Activated T-helper 1 cell treated with anti-CD3 and anti-CD28 coated beads, Interleukin-2, amount 50 U/mL, for 16 hours (primary cell): ENCODE measurements at places on chromosomes 1 and 21.

- DNase-seq = no peak
Measured at GRCh38 chr1:177566495-177566894, 395.7 kb downstream of the BRINP2 start.

- DNase-seq = no peak
Measured at GRCh38 chr1:20168564-20169491, 17.1 kb upstream of the UBXN10 start.

- peak; percentile 72 for DNase-seq
Measured at GRCh38 chr1:91021686-91022517, at the start of gene ZNF644. Gene ZNF644, minus strand, starts transcription at chr1:91022035. Its CDS starts 39,682 bp downstream, at chr1:90982353.

- DNase-seq = no peak
Measured at GRCh38 chr21:31258073-31258472, 86.0 kb downstream of the TIAM1 start.

- no peak for DNase-seq
Measured at GRCh38 chr21:36092681-36093080, 22.9 kb downstream of the CBR1 start.

DNA sequence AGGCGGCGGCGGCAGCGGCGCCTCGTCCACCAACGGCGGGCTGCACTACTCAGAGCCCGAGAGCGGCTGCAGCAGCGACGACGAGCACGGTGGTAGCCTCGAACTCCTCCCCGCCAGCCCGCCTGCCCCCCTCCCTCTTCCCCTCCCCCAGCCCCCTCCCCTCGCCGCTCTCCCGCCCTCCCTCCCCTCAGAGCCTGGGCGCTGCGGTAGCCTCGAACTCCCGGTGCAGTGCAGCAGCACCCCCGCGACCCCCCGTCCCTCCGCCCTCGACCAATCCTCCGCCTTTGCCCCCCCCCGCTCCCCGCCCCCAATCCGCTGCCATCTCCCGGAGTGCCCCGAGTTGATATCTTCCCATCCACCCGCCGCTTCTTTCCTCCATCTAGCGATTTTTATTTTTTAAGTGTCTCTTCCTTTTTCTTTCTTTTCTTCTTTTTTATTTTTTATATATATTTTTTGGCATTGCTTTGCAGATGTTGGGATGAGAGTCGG, 516 bp downstream of the RCOR3 start:
- DNase-seq = no peak

GRCh38 chr21:43904331-43904781, 39.3 kb downstream of the AGPAT3 start:
- no peak for DNase-seq

DNA sequence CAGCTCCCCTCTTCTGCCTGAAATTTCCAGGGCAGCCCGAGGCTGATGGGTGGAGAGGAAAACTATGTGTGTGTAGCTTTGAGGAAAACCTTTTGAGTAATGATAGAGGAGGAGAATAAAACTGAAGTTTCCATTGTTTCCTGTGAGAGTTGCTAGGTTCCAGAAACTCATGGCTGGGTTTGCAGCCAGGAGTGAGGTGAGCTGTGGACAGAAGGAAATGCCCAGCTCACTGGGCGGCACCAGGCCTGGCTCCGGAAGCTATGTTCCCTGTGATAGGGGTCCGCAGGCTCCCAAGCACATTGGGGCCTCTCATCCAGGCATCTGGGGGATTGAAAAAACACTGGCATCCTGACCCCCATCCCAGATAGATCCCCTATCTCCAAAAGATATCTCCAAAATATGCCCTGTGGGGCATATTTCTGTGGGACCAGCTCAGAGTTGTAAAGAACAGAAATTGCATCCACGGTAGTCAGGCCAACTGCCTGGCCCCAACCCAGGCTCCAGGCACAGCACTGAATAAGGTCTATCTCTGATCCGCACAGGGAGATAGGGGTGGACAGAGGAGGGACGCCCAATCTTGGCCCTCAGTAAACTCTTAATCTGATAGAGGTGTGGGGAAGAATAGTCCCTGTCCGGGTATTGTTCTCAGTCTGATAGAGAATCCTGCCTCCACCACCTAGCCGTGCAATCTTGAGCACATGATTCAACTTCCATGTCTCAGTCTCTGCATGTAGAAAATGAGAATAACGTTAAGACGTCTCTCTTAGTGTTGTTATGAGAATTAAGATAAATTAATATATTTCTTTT, 1.8 kb upstream of the HSPG2 start:
- DNase-seq = no peak

DNA sequence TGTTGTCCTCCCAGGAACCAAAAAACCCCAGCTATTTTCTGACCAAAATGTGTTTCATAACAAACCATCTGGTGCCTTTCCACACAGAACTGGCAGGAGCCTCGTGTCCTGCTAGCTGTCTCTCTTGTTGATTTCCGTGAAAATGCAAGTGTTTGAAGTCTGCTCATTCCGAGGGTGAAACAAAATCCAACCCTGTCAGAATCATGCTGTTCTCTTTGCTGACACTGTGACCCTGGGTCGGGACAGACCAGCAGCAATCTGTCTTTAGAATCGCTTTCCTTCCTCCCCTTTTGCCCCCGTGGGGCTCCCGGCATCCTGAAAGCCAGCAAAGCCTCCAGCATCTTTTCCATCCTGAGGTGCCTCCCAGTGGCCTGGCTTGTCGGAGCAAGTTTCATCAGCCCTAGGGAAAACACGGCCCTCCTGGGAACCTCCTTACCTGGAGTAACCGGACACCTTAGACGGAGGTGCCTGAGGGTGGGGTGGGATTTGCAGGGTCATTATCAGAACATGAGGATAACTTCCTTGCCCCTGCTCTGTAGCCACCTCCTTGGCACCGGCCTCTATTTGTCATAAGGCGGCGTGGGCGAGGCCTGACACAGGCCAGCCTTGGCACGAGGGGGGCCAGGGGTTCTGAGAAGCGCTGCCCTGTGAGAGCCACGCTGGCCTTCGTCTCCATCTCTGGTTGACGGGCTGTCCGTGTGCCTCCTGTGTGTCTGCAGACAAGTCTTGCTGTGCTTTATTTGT, 24.9 kb downstream of the LDLRAP1 start:
- no peak for DNase-seq

- no peak for DNase-seq
Measured at GRCh38 chr1:91844862-91845528, 41.0 kb downstream of the TGFBR3 start.

DNA sequence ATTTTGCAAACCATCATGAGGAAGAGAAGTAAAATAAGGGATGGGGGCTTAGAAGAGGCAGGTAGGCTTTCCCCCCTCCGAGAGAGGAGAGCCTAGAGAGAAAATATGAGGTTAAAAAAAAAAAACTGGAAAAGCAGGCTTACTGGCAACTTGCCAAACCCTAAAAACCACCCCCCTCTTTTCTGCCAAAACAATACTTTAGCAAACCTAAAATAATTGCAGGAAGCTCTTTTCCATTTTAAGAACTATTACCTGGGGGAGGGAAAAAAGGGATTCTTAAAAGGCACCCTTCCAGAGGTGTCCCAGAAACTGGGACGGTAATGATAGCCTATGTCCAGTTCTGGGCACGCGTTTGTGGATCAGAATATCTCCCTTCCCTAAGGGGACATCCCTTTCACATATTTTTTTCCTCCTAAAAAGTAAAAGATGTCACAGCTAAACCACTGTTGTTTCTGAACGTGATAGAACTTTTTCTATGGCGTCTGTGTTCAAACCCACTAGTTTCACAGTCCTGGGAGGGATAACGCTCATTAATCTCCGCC, 1.1 kb upstream of the NFIA start:
- no peak for DNase-seq

DNA sequence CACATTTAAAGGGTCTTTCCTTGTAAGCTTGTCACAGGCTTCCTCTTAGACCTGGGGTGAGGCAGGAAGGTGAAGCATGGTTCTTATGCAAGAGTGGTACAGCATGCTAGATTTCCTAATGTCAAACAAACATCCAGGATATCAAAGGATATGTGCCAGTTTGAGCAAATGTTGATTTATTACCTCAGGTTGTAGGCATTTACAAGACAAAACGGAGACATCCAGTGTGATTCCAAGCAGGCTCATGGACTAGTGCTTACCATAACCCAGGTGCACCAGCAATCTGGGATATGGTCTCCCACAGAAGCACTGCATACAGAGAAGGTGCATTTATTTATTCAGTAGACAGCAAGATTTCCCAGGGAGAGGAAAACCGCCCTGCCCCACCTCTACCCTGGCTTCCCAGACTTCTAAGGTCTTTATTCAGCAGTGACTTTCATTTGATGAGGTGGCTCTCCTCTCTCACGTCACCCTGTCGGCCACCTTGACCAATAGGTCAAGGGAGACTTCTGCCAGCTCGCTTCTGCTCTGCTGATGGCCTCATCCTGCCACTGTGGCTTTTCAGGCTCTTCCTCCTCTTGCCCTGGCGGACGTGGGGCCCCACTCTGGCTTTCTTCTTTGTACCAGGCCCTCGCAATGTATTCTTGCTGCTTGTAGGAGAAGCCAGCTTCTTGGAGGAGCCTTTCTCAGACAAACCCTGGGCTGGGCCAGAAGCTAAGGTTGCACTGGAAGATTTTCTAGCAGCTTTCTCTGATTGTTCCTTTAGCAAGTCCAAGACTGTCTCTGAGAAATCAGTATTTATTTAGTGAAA, 25.6 kb downstream of the HHIPL2 start:
- no peak for DNase-seq

- DNase-seq = no peak
Measured at GRCh38 chr1:183195142-183195574, 9.1 kb downstream of the LAMC2 start.

- no peak for DNase-seq
Measured at GRCh38 chr1:161933592-161934588, 89.8 kb downstream of the OLFML2B start.

DNA sequence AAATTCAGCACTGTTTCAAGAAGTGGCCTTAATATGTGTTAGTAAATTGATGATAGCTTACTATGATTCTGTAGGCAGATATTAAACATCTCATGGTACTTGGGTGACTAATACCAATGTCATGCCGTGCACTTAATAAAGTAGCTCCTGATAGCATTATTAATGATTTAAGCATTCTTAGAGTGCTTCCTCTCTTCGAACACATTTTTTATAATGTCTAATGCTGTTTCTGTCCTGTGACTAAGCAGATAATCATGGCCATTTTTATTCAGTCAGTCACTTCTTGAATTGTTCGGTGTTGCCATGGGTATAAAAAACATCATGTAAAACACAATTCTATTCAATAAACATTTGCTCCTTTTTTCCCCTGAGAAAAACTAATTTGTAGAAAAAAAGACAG, 804.6 kb upstream of the ADGRL4 start:
- no peak for DNase-seq

GRCh38 chr1:157965584-157965983, 27.9 kb upstream of the KIRREL1 start:
- no peak for DNase-seq

GRCh38 chr1:226129230-226129629, 57.3 kb downstream of the ACBD3 start:
- DNase-seq = no peak

DNA sequence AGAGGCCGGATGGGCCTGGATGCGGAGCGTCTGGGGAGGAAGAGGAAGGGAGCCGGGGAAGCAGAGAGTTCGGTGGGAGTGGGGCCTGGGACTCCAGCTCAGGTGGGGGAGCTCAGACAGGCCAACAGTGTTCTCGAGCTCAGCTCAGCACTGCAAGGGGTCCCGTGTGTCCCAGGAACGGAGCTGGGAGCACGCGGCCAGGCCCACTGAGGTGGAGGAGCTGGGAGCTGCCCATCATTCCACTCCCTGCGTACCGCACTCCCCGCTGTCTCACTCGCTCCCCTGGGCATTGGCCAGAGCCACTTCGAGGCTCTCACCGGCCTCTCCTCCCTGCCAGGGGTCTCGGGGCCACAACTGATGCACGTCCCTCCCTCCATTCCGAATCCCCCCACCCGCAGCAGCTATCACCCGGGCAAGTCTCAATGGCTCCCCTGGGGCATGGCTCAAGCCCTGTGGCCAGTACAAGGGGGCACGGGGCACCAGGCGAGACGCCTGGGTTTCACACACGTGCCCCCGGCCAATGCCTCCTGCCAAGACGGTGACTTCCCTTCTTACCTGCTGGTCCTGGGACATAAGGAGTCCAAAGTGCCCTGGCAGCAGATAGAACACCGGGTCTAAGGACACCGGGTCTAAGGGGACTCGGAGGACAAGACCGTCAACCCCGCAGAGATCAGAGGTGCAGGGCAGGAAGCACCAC, 30.3 kb upstream of the COL6A2 start:
- DNase-seq = no peak

DNA sequence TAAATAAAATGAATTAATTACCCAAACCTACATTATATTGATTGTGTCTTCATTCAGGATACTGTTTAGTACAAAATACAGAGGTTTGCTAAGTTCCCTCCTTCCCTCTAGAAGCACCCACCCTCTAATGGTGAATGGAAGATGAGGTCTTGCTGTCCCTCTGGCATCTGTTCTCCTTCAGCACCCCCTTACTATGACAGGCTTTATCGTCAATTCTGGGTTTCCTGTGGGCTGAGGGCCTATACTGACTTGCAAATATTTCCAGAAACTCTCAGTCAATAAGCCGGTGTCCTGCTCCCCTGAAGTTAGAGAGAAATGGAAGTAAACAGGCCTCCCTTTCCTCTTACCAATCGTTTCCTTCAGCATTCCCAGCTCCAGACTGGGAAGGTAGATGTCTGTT, 13.2 kb downstream of the LAX1 start:
- DNase-seq = no peak

GRCh38 chr1:106793651-106794050, 262.8 kb upstream of the PRMT6 start:
- no peak for DNase-seq

- no peak for DNase-seq
Measured at GRCh38 chr1:69651656-69652055, 83.9 kb downstream of the LRRC7 start.

- DNase-seq = peak; percentile 65
Measured at GRCh38 chr1:44786138-44786840, 1.7 kb downstream of the BEST4 start.

DNA sequence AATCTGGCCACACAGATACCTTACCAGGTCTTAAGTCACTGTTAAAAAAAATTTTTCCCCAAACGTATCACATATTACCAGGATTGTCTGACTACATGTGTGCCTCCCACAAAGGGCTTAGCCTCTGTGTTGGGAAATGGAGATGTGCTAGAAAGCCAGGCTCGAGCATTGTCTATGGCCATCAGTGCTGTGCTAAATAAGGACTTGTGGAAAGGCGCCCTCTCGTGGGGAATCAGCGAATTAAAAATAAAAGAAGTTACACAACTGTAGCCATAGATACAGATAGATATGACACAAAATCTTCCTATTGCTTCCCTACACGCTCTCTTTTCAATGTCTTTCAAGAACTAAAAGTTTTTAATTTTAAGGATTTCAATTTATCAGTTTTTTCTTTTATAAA, 47.5 kb upstream of the CRNN start:
- peak; percentile 24 for DNase-seq

- DNase-seq = no peak
Measured at GRCh38 chr1:43270421-43271095, 775 bp downstream of the TMEM125 start.

- DNase-seq = no peak
Measured at GRCh38 chr1:34721646-34722355, 33.0 kb upstream of the GJB5 start.

- no peak for DNase-seq
Measured at GRCh38 chr1:155019377-155020245, 14.0 kb downstream of the DCST2 start.

GRCh38 chr1:4147509-4147908, 247.4 kb upstream of the C1orf174 start:
- no peak for DNase-seq
